ENCODE measurements at places on chromosomes 2 and 18. TPM values are rescaled to one million over a fixed set of nuclear protein-coding genes. Genes with fewer than 3 reads are reported as not detected.

DNA sequence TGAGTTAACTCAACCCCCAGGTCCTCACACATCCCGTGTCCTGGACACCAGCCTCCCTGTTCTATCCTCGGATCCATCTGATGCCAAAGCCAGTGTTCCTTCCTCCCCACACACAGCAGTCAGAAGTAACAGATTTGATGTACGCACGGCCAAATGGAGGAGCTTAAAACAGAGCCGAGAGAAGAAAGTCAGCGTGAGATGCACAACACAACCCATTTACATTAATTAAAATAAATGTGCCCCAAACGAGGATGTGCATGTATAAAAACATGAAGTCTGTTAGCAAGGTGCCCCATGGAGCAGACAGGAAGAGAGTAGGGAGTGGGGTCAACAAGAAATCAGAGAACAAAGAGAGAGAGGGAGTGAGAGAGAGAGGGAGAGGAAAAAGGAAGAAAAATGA lies 191.2 kb downstream of the HAUS1 start:
- no peak for DNase-seq

DNA sequence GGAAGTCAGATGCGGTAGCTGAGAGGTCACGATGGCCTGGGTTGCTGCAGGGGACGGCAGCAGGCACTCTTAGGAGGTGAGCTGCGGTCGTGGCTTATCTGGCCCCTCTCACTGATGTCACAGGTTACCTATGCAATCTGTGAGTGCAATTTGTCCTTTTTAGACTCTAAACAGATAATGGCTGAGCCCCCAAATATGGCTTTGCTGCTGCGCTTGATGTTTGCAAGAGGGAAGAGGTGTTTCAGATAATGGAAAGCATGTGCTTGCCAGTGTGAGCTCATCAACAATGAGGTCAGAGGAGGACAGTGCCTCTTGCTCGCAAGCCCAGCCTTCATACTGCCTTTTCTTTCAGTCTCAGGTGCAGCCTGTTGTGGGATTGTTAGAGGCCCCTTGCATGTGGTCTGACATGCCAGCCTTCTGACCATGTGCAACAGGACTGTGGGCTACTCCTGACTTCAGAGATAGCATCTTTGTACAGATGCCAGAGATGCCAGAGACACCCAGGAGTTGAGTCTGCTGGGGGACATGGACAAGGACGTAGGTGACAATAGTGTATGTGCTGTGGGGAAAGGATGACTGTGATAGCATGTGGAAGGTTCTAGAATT lies 151.3 kb downstream of the TANC1 start:
- no peak for DNase-seq

DNA sequence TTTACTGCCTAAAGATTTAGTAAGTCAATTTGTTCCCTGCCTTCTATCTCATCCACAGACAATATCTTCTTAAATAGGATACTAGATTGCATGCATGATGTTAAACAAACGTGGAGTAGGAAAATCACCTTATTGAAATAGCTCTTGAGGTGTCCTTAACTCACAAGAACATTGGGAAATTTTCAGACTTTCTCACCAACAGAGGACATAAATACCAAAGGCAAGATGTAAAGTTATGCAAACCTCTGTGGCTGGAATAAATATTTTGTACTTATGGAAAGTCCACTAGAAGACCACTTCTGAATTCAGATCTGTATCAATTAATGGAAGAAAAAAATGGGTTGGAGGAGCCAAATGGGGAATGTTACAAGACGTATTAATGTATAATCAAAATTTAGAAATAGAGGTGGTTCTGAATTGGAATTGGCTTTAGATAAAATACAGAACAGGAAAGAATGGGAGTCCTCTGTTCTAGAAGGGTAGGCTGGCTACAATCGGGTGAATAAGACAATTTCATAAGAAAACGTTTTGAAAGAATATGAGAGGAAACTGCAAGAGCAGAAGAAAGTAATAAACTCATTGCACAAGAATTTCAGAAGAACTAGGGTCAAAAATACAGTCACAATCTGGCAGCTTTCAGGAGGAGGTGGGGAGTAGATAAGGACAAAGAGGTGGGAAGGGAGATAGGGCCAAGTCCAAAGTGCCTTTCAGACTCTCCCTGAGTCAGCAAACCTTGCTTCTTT lies 69.3 kb upstream of the FN1 start:
- DNase-seq = no peak

- no peak for DNase-seq
Observed at GRCh38 chr2:139492131-139492680, 712.0 kb upstream of the NXPH2 start.

GRCh38 chr2:46386763-46387162 lies 89.6 kb downstream of the EPAS1 start:
- no peak for DNase-seq

- no peak for DNase-seq
Observed at GRCh38 chr2:68740400-68740914, 5.8 kb downstream of the ARHGAP25 start.

GRCh38 chr2:30705056-30705455 lies 102.2 kb downstream of the CAPN13 start:
- DNase-seq = no peak

DNA sequence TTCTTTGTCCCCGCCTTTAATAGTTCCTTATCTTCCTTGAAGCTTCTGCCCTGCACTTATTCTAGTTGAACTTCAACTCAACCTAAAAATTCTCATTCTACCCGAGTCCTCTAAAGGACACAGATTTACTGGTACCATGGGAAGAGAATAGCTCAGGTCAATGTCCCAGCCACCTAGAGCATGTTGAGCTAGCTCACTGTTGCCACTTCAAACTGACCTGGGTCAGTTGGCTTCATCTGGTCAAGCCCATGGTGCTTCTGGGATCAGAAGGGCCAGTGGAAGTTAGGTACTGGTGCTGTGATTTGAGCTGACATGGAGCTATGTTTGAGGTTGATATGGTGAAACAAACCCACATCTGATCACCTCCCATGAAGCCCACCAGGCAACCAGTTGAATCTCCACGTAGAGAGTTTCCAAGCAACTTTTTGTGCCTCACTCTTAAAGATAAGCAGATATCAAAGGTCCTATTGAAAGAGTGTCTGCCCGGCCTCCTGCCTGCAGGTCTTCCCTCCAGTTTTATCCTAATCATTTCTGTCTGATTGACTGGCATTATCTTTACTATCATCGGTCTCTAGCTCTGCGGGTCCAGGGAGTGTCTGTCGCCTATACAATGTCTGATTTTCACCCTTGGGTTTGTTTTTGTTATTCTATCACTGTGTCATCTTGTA lies 17.2 kb downstream of the GREB1 start:
- no peak for DNase-seq

DNA sequence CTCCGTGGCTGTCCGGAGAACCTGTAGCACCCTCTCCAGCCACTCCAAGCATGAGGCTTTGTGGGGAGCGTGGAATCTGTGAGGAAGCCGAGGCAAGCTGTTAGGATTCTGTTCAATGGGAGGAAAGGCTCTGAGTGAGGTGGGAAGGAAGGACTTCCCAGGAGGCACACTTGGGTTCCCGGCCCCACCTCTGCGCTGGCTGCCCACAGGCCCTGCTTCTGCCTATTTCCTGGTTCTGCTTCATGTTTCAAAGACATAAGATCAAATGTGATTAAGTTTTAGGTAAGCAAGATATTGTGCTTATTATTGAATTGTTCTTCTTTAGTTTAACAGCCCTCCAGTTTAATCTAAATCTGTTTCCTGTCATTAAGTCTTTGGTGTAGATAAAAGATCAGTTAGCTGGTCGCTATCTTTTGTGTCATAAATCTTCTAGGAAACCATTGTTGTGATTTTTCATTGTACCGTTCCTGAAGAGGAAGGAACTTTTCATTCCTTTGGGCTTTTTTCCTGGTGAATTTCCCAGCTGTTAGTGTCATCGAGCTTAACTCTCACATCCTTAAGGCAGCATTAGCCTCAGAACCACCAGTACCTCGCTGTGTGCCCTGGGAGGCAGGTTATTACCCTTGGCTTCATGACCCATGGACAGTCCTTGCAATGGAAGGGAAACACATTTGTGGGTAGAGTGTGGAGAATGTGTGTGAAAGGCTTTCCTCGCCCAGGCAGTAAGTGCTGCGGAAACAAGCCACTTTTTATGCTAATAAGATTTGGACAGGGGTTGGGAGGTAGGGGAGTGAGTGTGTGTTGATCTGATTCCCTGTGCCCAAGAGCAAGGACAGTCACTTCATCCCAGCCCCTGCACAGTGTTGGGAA lies 61.9 kb upstream of the ALPP start:
- DNase-seq = no peak

The SPP2 gene
- total RNA-seq = not detected
